Hematopoietic multipotent progenitor cell treated with erythropoietin and hydrocortisone succinate and interleukin-3 and kit ligand, for 17 days (in vitro differentiated cells): ENCODE measurements at places on chromosomes 1 and 21.

DNA sequence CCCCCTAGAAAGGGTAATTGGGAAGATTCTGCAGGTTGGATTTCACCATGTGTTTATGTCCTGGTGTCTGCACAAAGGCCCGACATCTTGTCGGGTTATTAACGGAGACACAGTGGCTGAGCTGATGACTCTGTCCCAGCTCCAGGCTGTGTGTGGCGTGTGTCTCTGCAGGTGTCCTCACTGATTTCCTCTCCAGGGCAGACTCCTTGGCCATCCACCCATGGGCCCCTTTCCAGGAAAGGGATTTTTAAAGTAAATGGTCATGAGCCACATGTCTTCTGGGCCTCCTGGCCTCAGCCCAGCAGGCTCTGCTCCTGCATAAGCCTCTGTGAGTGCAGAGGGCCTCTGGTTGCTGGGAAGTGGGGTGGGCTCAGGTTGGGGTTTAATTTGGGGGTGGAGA is 418.7 kb upstream of the VAMP3 start:
- no peak for DNase-seq

- DNase-seq: no peak
Observed at GRCh38 chr1:198238121-198238520, 81.3 kb downstream of the NEK7 start.

DNA sequence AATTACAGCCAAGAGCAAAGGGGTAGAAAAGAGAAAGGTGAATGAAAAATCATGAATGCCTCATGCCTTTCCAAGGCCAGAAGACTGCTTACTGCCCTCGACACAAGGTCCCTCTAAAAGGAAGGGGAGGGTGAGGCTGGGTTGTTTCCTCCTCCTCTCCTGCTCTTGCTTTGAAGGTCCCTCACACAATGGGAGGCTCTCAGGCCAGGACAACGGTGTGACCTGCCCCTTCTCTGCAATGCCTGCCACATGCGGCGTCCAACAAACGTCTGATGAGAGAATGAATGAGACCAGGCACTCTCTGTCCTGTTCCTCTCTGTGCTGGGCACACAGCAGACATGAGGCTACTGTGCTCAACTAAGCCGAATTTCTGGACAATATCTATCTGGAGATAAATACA is 51.3 kb downstream of the SSBP3 start:
- DNase-seq: no peak

DNA sequence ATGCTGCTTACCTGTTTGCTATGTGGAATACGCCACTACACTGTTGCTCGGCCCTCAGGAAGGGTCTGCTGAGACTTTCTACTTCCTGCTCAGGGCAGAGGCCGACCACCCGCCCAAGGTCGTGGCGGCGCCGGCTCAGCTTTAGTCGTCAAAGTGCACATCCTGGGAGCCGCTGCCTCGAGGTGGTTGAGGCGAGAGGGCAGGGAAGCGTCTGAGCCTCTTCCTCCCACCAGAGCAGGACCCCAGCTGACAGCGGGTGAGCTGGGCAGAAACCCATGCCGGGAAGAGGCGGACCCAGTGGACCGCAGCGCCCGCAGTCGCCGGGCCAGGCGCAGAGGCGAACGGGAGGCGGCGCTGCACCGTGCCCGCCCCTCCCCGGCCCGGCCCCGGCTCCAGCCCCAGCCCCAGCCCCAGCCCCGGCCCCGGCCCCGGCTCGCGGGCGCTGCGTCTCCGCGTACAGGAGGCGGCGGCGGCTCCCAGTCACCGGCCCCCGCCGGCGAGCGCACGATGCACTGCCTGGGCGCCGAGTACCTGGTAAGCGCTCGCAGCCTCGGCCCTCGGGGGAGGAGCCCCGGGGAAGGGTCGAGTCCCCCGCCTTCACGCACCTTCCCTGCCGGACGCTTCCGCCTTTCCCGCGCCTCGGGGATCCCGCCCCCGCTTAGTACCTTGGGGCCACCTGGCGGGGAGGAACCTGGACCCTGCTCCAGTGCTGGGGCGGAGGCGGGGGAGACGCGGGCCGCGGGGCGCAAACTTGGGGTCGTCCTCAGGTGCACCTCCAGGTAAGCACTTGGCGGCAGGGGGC is at the start of gene SLC44A3:
TSS of gene SLC44A3 (plus strand) at position 413 of the 802 bp plus-strand sequence. CDS start at position 508, 95 bp downstream.
- DNase-seq: no peak
